Osteoblast (primary cell): ENCODE measurements at places on chromosomes 11 and 22.

DNA sequence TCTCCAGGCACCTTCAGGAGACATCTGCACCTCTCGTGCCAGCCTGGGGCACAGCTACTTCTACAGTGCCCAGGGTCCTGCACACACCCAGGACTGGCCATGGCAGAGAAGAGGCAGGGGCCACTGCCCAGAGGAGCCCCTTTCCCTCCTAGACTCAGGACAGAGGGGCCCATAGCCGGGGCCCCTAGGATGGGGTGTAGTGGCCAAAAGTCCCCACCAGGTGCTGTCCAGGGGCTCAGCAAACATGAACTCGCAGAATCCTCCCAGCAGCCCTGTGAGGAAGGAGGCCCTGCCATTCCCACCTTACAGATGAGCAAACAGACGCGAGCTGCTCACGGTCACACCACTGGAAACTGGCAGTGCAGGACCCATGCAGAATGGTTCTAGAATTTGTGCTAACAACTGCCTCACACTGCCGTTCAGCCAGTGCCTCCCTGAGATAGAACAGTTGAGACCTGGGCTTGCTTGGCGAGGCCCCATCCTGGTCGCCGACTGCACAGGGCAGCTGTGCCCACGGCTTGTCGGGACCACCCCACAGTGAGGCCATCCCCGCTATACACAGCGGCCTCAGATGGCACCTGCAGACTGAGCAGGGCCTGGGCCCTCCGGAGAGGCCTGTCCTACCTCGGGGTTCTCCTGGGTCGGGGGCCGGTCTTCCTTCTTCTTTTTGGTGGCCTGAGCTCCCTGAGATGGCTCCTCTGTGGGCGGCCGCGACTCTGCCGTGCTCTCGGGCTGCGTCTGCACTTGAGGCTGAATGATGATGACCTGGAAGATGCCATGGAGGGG is 96.4 kb downstream of the PHF21B start:
- peak; percentile 54 for DNase-seq
- H3K4me3 ChIP-seq = no peak overlapping the region
- no peaks in the 10 kb centered on the region for H3K36me3 ChIP-seq
- no peaks in the 10 kb centered on the region for H3K27me3 ChIP-seq
- no peak overlapping the region for H3K27ac ChIP-seq

DNA sequence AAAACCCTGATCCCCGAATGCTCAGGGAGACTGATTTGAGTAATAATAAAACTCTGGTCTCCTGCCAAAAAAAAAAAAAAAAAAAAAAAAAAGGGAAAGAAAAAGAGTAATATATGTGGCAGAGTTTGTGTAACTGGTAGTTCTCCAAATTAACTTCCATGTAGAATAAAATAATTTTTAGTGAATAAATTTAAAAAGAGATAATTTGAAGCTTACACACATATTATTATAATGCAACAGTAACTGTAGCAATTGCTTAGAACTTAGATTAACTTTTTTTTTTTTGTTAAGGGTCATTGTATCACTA is 11.0 kb upstream of the MRPL17 start:
- no peak for DNase-seq
- peak overlapping the region; percentile 64 for H3K27ac ChIP-seq
- H3K4me1 ChIP-seq = peaks cover 34% of the 10 kb centered on the region
- H3K27me3 ChIP-seq = no peaks in the 10 kb centered on the region
- no peak overlapping the region for H3K4me3 ChIP-seq

GRCh38 chr22:19615867-19616581 is 91.8 kb upstream of the CLDN5 start:
- no peak overlapping the region for H3K27ac ChIP-seq
- H3K4me1 ChIP-seq = no peaks in the 10 kb centered on the region
- no peak overlapping the region for H3K4me3 ChIP-seq
- no peak for DNase-seq
- H3K27me3 ChIP-seq = peaks cover 37% of the 10 kb centered on the region

DNA sequence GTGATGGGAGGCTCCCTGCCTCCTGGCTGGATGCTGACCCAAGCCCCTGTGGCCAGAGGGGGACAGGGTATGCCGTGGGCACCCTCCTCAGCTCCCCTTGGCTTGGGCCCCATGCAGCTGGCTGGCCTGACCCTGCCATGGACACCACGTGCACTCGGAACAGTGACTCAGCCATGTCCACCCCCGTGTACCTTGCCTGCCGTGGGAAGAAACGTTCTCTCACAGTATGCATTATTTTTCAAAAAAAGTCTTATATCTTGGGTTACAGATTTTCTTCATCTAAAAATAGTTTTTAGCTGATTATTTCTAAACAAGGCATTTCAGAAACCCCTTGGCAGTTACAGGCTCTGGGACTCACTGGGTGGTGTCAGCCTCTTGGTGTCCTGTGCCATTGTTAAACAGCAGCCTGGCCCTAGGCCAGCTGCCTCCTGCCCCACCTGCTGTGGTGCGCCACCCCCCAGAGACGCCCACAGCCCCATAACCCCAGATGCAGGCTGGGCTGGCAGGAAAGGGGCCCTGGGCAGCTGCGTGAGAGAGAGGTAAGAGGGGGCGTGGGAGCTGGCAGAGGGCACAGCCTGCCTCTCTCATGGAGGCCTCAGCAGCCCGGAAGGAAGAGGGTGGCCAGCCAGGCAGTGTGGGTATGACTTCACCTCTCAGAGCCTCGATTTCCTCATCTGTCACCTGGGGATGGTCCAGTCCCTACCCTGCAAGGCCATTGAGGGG is 99.8 kb downstream of the MORC2 start:
- peaks cover 7% of the 10 kb centered on the region for H3K4me1 ChIP-seq
- peak overlapping the region; percentile 51 for H3K27ac ChIP-seq
- peak; percentile 95 for DNase-seq

DNA sequence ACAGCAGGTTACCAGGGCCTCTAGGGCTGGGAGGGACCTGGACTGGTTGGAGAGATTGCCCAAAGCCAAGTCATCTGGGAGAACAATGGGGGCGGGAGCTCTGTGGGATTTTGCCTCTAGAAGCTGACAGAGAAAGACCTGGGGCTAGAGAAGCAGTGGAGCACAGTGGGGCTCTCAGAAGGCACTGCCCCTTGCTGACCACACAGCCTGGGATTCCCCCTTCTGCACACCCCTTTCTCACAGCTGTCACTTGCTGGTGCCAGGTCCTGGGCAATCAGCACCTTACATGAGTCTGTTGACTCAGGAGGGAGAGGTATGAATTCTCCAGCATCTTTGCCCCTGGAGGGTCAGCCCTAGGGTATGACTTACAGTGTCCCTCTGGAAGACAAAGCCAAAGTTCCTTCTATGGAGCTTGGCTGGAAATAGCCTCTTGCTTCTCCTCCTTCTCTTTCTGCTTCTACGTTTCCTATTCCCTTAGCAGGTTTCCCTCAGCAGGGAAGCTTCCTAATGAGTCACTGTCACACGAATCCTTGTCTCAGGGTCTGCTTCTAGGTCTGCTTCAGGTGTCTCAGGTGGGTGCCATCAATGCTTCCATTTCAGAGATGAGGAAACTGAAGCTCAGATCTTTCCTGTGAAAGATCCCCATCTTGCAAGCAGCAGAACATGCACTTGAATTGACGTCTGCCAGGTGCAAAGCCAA is 27.0 kb downstream of the GDPD5 start:
- H3K36me3 ChIP-seq = no peaks in the 10 kb centered on the region
- no peak overlapping the region for H3K27ac ChIP-seq
- H3K27me3 ChIP-seq = no peaks in the 10 kb centered on the region
- H3K4me1 ChIP-seq = peaks cover 26% of the 10 kb centered on the region

DNA sequence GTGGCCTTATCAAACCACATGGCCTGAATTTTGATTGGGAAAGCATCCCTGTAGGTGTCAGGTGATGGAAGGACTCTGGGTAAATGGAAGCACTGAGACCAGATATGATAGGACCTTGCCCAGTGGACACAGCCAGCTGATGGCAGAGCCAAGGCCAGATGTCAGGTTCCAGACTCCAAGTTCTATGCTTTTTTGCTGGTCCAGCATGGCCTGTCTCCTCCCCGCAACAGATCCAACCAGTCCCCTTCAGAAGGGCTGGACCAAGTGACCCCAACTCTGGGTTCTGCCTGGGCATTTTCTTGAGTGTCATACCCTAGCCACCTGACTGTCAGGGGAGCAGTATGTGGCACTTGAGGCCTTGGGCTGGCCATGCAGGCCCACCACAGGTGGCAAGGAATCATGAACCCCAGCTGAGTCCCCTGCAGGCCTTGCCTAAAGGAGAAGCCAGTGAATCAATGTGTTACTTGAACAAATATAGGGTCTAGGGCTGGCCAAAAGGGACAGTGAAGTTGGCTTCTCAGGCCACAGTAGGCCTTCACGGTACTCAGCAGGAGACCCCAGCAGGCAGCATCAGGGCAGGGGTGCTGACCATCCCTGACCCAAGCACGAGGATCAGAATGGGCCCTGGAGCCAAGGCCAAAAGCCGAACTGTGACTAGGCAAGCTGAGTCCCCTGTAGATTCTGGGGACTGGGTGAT is 27.1 kb downstream of the KCNQ1OT1 start:
- H3K27ac ChIP-seq = no peak overlapping the region
- H3K27me3 ChIP-seq = no peaks in the 10 kb centered on the region
- DNase-seq = peak; percentile 55
- H3K36me3 ChIP-seq = peaks cover 3% of the 10 kb centered on the region
- H3K4me3 ChIP-seq = no peak overlapping the region

GRCh38 chr22:42627981-42628380 is 12.4 kb downstream of the ATP5MGL start:
- no peak overlapping the region for H3K27ac ChIP-seq
- DNase-seq = peak; percentile 76
- H3K27me3 ChIP-seq = no peaks in the 10 kb centered on the region
- H3K4me1 ChIP-seq = no peaks in the 10 kb centered on the region
- H3K36me3 ChIP-seq = peaks cover 70% of the 10 kb centered on the region

DNA sequence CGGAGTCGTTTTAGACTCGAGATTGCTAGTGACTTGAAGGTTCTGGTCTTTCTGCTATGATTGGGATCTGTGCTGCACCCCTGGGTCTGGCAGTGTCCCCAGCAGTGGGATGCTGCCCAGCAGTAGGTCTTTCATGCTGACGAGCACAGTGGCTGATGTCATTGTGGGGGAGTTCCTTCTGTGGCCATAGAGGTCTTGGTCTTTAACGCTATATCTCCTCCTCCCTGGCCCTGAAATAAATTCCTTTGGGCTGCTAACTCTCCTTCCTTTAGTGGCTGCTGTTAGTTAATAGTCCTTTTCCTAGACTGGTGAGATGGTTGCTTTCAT is 136.3 kb downstream of the TEAD1 start:
- peak overlapping the region; percentile 22 for H3K4me3 ChIP-seq
- H3K36me3 ChIP-seq = peaks cover 5% of the 10 kb centered on the region
- H3K27me3 ChIP-seq = no peaks in the 10 kb centered on the region
- DNase-seq = no peak
- H3K4me1 ChIP-seq = peaks cover 76% of the 10 kb centered on the region

GRCh38 chr11:63888170-63889086 is 28.5 kb downstream of the RCOR2 start:
- H3K36me3 ChIP-seq = peaks cover 1% of the 10 kb centered on the region
- peaks cover 20% of the 10 kb centered on the region for H3K4me1 ChIP-seq
- DNase-seq = peak; percentile 94
- H3K27ac ChIP-seq = peak overlapping the region; percentile 40

GRCh38 chr11:94885133-94885532 is 88.2 kb downstream of the CWC15 start:
- no peaks in the 10 kb centered on the region for H3K4me1 ChIP-seq
- H3K36me3 ChIP-seq = peaks cover 6% of the 10 kb centered on the region
- no peak overlapping the region for H3K27ac ChIP-seq
- no peaks in the 10 kb centered on the region for H3K27me3 ChIP-seq

GRCh38 chr22:38177926-38178604 is 3.6 kb downstream of the PLA2G6 start:
- no peaks in the 10 kb centered on the region for H3K27me3 ChIP-seq
- H3K4me1 ChIP-seq = peaks cover 48% of the 10 kb centered on the region
- no peaks in the 10 kb centered on the region for H3K36me3 ChIP-seq
- peak overlapping the region; percentile 89 for H3K27ac ChIP-seq
- H3K4me3 ChIP-seq = peak overlapping the region; percentile 36

DNA sequence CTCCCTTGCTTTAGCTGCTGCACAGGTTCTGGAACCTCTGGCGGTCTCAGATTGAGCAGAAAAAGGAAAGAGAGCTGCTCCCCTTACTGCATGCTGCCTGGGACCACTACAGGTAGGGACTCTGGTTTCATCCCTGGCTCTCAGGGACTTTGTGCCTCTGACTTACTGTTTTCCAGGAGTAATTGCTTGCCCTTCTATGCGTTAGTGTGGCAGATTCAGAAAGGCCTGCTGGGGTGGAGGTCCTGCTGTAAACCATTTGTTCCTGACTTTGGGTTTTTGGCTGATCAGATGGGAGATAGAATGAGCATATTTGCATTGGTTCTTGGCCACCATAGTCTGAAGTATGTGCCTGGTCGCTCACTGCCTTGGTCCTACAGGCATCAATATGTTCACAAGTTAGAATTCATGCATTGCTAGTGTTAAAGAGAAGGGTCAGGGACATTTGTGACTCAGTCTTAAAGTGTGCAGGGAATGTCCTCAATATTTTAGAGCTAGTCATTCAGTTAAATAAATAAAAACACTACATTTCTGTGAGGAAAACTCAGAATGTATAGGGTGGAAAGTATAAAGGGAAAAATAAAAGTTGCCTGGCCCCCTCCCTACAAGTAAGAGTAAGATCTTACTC is 78.0 kb downstream of the PISD start:
- DNase-seq = peak; percentile 58
- H3K4me3 ChIP-seq = no peak overlapping the region
- no peaks in the 10 kb centered on the region for H3K27me3 ChIP-seq
- H3K27ac ChIP-seq = peak overlapping the region; percentile 91
- H3K4me1 ChIP-seq = peaks cover 37% of the 10 kb centered on the region
- peaks cover 11% of the 10 kb centered on the region for H3K36me3 ChIP-seq

GRCh38 chr11:64876835-64877341 is 1.5 kb downstream of the EHD1 start:
- H3K4me1 ChIP-seq = peaks cover 37% of the 10 kb centered on the region
- no peaks in the 10 kb centered on the region for H3K27me3 ChIP-seq
- peaks cover 21% of the 10 kb centered on the region for H3K36me3 ChIP-seq
- no peak for DNase-seq
- H3K27ac ChIP-seq = peak overlapping the region; percentile 83

DNA sequence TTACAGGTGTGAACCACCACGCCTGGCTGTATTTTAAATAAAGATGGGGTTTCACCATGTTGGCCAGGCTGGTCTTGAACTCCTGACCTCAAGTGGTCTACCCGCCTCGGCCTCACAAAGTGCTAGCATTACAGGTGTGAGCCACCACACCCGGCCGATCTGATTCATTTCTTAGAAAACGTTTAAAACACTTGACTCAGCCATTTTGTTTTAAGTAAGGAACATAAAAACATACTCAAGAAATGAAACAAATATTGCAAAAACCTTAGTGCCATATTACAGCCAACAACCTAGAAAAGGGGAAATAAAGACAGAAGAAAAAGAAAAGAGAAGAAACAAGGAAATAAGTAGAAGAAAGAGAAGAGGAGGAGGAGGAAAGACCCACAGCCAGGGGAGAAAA is 17.4 kb downstream of the LRFN4 start:
- no peaks in the 10 kb centered on the region for H3K36me3 ChIP-seq
- no peak overlapping the region for H3K4me3 ChIP-seq
- no peak overlapping the region for H3K27ac ChIP-seq
- H3K4me1 ChIP-seq = peaks cover 10% of the 10 kb centered on the region

DNA sequence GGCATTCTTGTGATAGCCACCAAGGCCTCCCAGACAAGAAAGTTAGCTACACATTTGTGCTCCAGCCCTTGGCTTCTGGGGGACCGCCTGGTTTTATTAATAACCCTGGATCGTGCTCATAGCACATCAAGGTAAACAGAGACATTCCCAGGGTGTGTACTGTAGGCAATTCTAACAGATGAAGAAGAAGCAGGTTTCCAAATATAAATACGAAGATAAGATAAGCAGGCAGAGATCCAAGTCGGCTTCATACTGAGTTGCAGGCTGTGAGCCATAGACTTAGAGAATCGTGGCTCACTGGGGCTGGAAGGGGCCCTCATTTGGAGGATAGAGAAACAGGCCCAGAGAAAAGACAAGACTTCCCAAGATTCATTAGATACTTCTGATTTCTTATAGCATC is 131.4 kb downstream of the TENM4 start:
- no peaks in the 10 kb centered on the region for H3K27me3 ChIP-seq
- H3K4me1 ChIP-seq = peaks cover 5% of the 10 kb centered on the region
- no peak for DNase-seq
- H3K4me3 ChIP-seq = no peak overlapping the region
- no peak overlapping the region for H3K27ac ChIP-seq
- H3K36me3 ChIP-seq = no peaks in the 10 kb centered on the region
